ENCODE measurements at places on chromosomes 4 and X.

DNA sequence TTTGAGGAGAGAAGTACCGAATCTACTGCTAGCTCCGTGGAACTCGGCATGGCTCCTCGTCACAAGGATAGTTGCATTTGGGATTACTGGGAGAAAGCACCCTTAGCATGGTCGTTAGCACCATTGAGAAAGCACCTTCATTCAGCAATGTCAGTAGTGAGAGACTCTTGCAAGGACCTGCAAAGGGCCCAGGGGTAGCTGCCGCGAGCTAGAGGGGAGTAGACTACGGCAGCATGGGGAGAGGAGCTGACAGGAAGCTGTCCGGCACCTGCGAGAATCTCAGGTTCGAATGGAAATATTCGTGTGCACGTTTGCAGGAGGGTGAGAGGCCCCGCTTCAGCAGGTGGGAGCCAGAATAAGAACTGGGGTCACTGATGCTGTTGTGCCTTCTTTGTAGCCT is 20.2 kb downstream of the TLR10 start:
- no peak for DNase-seq

- DNase-seq: no peak
Observed at GRCh38 chr4:172147687-172148086, 334.5 kb downstream of the GALNTL6 start.

DNA sequence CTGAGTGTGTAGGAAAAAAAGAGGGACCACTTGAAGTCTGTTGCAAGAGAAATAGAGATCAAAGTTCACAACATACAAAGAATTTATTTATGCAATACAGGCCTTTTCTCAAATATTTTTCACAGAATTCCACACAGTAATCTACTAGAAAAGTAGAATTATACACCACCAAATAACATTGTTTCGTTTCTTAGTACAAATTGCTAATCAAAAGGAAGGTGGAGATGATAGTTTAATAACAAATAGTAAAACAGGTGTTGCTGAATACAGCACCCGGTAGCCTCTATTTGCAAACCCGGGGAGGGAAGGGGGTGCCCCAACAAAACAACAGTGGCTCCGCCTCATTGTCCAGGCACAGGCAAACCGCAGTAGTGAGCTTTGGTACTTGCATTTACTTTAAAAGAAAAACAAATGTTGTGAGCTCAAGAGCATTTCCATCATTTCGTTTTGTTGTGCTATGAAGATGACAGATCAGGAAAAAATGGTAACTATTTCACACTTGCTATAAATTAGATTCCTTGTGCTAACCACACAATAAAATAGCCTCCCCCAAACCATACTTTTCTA is 186.4 kb downstream of the DCLK2 start:
- DNase-seq: no peak

DNA sequence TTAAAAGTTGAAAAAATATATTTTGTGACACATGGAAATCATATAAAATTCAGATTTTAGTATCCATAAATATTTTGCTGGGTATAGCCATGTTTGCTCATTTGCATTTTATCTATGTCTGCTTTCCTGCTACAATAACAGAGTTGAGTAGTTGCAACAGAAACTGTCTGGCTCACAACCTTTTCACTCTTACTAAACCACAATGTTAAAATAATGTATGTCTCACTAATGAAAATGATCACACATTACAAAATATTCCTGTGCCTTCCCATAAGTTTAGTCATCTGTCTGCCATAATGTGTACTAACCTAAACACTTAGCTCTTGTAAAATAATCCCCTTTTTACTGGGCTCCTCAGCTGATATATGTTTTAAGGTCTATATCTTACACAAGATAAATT is 174.0 kb upstream of the PRPS2 start:
- DNase-seq: no peak

GRCh38 chr4:150261571-150261970 is 183.3 kb downstream of the DCLK2 start:
- no peak for DNase-seq

GRCh38 chrX:47170861-47171692 is 22.6 kb upstream of the UBA1 start:
- DNase-seq: no peak

GRCh38 chr4:4783847-4784246 is 75.6 kb upstream of the MSX1 start:
- no peak for DNase-seq

DNA sequence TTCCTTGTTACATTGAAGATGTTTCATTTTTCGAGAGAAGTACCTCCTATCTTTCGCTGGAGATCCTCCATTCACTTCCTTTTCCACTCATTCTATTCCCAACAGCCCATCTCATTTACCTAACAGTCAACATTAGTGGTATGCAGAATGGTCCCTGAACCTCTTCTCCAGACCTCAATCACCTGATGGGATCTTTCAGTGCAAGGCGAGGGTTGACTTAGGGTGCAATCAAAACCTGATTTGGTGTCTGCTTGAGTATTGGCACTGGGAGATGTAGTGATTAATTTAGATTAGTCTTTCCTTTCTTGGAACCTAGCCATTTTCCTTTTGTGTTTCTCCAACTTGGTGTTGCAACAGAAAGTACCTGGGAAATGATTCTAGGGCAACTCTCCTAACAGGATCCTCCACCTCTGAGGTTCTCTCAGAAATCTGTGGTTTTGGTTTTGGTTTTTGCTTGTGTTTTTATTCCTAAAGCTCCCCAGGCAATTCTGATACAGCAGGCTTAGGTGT is 18.4 kb downstream of the DDX3X start:
- no peak for DNase-seq

DNA sequence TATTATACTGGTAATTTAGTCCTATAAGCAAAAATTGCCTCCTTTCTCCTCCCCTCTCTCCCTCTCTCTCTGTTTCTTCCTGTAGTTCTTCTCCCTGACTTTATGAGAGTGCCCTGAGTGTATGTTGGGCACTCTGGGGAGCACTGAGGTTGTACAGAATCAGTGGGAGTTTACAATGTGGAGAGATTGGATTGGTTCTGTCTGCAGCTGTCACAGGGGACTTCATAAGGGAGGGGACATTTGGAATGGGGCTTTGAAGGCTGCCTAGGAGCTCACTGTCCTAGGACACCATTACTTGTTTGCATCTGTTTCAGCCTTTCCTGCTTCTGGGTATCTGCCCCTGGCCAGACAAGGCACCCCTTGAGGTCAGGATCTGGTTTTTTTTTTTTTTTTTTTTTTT is 22.9 kb downstream of the SH3TC1 start:
- DNase-seq: no peak

DNA sequence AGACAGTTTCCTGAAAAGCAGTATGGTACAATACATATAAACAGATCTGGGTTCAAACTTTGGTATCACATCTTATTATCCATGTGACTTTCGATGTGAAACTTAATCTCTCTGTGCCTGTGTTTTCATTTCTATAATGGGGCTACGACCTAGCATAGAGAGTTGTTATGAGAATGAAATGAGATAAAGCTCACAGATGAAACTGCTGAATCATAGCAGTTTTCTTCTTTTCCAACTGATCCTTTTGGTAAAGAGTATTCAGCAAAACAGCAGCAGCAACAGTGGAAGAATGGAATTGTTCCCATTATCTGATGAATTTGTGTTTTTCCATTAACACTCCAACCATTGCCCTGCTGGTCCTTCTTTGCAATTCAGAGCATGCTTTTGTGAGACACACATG is 16.3 kb downstream of the AMBN start:
- DNase-seq: no peak

- DNase-seq: no peak
Observed at GRCh38 chrX:112641449-112641848, 38.3 kb downstream of the LHFPL1 start.

DNA sequence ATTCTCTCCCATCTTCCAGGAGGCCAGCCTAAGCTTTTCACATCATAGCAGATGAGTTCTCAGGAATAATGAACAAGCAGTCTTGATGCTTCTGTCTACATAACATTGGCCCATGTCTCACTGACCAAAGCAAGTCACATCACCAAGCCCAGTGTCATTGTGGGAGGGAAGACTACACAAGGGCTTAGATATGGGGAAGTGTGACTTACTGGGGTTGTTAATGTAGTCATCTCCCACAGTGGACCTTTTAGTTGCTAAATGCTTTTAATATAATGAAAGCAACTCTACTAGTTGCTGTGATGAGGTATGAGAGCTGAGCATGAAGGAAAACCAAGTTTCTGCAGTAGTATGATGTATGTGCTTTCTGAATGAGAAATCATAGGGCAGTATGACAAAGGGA is 40.5 kb downstream of the TSPAN7 start:
- no peak for DNase-seq

- DNase-seq: no peak
Observed at GRCh38 chrX:1894740-1895139, 279.9 kb downstream of the ASMT start.

- DNase-seq: no peak
Observed at GRCh38 chr4:107725281-107725859, 5.3 kb upstream of the PAPSS1 start.

GRCh38 chr4:52081216-52081615 is 30.1 kb downstream of the SPATA18 start:
- no peak for DNase-seq

GRCh38 chrX:134645936-134646543 is 12.2 kb downstream of the PLAC1 start:
- DNase-seq: no peak

DNA sequence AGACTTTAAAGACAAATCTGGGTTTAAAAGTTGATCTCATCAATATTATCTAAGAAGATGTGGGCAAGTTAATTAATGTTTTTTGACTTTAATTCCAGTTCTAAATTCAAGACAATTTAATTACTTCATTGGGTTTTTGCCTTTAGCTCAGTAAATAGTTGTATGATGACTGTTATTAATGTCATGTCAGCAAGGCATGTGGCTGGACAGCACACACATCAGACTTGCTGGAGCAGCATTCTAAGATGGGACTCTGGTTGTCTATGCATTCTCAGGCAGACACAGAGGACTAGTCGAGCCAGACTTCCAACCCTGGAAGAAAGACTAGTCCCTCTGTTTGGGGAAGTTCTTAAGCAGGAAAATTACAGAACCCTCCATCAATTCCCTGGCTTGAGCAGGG is 180.7 kb upstream of the GK2 start:
- DNase-seq: no peak

GRCh38 chr4:121741751-121742150 is 23.2 kb downstream of the SMIM43 start:
- no peak for DNase-seq

DNA sequence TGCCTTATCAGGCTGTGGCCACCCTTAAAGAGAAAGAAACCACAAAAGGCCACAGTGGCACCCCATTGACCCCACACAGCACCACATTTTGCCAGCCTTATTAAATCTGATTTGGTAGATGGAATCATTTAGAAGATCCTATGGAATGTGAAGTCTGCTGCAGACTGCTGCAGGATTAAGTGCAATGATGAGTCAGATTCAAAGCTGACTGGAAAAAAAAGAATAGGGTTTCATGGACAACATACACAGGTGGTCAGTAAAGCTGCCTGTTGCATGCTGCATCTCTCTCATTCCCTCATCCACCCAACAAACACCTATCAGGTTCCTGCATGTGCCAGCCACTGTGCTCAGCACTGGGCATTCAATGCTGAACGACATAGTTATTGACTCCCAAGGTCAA is 56.6 kb downstream of the CHST7 start:
- no peak for DNase-seq

- DNase-seq: no peak
Observed at GRCh38 chr4:45668128-45668527, 455.7 kb downstream of the GABRG1 start.

Measured in stimulated activated CD8-positive, alpha-beta memory T cell treated with anti-CD3 and anti-CD28 coated beads, Interleukin-15, amount 100 ng/mL, for 4 hours (primary cell).